ENCODE measurements at places on chromosomes 4 and X.

DNA sequence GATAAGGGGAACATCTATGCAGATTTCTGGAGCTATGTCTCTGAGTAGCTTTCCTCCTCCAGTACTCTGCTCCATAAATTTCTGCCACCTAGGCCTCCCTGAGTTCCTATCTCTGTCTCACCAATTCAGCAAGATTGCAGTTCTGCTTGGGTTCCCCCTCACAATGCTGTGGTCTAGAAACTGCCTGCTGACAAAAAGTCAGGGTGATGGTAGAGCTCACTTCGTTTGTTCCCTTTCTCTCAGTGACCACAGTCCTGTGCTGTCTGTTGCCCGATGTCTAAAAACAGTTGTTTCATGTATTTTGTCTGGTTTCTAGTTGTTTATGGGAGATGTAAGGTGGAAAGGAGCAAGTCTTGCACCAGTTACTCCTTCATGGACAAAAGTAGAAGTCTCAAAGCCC is 41.1 kb downstream of the AMMECR1 start:
- DNase-seq = peak; percentile 15

DNA sequence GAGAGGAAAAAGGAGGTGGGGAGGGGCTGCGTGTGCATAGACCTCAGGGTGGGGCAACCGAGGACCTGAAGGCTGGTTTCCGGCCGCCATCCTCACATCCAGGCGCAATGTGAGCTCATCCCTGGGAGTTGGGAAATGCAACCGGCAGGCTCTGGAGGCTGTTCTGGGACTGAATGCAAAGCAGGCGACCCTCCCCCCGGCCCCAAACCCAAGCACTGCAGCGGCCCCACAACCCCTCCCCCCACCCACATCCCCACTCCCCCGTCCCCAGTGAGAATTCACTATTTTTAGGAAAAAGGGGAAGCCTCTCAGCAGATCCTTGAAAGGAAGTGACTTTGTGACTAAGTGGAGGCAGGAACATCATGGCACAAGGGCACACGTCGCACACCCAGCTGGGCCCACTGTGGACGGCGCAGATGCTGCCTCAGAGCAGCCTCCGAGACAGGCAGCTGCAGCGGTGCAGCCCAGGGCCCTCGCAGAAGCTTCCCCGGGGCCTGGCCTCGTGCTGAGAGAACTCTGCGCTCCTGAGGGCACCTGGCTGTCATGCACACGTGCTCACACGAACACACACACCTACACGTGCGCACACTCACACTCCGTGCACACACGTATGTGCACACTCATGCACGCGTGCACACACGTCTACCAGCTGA is 1.3 kb upstream of the PDE6B start:
- no peak for DNase-seq

DNA sequence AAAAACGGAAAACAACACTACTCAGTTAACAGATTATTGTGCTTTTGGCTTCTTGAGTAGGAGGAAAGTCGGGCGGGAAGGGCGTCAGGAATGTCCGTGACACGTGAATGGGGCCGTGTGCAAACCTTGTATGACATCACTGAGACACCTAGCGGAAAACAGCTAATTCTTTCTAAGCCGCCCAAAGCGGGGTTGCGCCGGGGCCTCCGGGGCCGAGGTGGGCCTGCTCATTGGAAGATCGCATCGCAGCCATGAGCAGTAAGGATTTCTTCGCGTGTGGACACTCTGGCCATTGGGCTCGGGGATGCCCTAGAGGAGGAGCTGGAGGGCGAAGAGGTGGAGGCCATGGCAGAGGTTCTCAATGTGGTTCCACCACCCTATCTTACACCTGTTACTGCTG is at the start of gene ZCCHC13:
ZCCHC13 (plus strand) TSS at position 165 of the 400 bp plus-strand sequence; CDS start at position 252, 87 bp downstream.
- DNase-seq = no peak

- no peak for DNase-seq
These were observed 119.4 kb downstream of the FAT4 start for GRCh38 chr4:125434136-125434535.

DNA sequence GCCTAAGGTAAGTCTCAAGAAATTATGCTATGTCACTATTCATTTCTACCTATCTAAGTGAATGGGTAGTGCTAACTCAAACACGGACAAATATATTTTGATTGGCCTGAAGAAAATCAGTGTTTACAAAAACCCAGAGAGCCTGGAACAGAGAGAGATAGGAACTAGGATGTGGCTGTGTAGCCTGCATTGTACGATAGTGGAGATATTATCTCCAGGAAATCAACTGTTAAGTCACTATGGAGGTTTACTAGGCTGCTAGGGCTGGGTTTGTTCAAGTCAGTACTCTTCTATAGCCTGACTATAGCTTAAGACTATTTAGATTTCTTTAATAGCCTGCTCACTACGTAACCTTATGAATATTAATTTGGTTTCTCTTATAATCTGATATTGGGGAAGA is 127.9 kb downstream of the TACR3 start:
- DNase-seq = no peak

DNA sequence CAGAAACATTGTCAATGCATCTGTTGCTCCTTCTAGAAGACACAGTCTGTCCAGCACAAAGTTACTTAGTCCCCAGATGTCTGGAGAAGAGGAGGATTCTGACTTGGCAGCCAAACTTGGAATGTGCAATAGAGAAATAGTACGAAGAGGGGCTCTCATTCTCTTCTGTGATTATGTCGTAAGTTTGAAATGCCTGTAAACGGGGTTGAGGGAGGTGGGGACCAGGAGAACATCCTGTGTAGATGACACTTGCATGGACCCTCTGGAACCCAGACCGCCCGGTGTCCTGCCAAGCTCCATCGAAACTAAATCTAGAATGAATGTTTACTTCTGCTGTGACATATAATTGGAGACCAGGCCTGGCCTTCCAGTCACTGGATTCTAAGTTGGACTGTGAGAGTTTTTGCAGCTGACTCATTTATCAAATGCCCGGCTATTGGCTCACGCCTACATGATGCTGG is 45.0 kb upstream of the MSANTD1 start:
- DNase-seq = no peak

- no peak for DNase-seq
These were observed 11.9 kb upstream of the MAOA start for GRCh38 chrX:43644124-43644701.

DNA sequence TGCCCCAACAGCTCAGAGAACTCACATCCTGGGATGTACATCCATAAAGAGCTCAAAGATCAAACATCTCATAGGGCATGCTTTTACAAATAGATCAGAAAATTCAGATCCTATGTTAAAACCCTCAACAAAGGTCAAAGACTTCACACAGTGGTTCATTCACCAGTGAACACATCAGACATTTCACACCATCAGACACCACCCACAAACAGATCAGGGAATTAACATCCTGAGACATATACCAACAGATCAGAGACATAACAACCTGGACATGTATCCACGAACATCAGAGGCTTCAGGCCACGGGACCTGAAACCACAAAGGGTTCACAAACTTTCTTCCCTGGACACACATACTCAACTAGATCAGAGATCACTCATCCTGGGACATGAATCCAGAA is 23.4 kb downstream of the SUV39H1 start:
- DNase-seq = no peak

DNA sequence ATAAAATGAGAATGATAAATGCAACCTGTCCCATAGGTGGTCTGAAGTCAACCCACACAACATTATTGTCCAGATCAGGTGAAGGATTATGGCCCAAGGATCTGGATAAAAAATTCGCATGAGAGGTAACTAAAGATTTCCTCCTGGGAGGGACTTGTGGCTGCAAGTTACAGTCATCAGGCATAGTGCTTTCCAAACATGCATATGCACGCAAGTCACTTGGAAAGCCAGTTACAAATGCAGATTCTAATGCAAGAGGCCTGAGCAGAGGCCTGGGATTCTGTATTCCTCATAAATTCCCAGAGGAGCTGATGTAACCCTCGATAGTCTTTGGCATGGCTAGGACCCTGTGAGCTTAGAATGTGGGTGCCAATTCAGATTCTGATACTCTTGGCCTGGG is 21.1 kb downstream of the HS3ST1 start:
- no peak for DNase-seq

DNA sequence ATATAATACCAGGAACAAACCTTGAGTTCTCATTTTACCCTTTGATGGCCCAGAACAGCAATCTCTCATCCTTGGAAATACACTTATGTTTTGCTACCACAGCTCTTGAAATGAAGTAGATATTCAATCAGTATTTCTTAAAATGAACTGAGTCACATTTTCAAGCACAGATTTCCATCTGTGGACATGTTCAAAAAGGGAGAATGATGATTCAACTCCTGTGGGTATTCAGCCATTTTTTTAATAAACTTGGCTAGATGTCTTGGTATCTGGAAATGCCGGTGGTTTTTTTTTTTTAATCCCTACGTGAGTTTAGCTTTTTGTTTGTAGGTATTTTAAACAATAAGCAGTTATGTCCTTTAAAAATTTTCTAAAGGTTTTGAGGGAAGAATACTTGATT is 64.2 kb upstream of the TRPC5OS start:
- DNase-seq = no peak

DNA sequence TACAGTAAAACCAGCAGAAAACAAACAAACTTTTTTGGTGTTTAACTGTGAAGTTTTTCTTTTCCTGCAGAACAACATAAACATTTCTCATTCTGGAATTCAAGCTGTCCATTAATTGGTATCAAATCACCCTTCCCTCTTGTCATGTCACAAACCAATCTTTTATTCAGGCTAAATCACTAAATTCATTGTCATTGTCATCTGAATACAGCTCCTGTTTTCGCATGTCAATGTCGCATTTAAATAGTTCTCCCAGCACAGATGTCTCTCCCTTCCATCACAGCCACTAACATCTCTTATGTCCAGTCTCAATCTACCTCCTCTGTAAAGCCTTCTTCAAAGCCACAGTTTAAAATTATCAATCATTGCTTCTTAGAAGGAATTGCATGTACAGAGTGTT is 192.1 kb upstream of the PCDH10 start:
- DNase-seq = no peak

DNA sequence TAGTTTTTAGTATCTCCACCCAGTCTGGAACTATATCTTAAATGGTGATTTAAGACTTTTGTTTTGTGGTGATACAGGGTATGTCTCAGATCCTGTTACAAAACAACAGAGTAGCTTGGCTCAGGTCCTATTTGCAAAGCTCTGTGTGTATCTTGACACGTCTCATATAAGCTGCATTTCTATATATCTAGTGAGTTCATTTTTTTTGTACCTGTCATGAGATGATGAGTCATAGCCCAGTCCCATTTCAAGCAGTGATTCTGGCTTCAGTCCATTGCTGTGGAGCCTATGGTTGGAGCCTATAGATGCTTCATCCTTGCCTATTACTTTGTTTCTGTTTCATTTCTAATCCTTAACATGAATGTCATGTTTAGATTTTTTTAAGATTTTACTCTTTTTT is 23.0 kb downstream of the GRXCR1 start:
- DNase-seq = no peak

DNA sequence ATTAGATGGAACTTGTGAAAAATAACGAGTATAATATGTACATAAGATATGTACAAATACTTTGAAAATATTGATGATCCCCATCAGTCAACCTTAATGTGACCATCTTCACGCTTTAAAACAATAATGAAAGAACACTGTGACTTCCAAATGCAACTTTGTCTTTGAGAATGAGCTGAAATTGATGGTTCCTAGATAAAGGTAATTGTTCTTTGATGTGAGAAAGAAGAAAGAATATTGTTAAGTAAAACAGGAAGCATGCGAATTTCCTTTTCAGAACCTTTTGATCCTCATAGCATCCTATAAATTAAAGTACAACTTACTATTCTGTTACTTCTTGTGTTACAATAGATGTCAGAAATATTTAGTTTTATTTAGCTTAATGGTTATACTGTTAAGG is 22.2 kb downstream of the IL2 start:
- DNase-seq = no peak

Data from GM13976 (cell line).